Bladder microvascular endothelial cell (primary cell): ENCODE measurements at places on chromosomes 1 and 21. TPM values are rescaled to one million over a fixed set of nuclear protein-coding genes. Genes with fewer than 3 reads are reported as not detected.

The ASTN1 gene
- not detected in 2 replicates for total RNA-seq

The CHI3L1 gene
- total RNA-seq, result not detected in 2 replicates

The KDF1 gene
- total RNA-seq, result not detected in 2 replicates

The S100A7A gene
- not detected in 2 replicates for total RNA-seq

The FCGR1A gene
- total RNA-seq, result not detected in 2 replicates

The MPZ gene
- 0.76 and 0.81 TPM in 2 replicates for total RNA-seq

The OSCP1 gene
- total RNA-seq, result 3.3 and 3.7 TPM in 2 replicates

The IL19 gene
- not detected in 2 replicates for total RNA-seq

The FAM131C gene
- under 0.01 TPM in 1 of 2 replicates, not detected in the other for total RNA-seq

The LORICRIN gene
- total RNA-seq, result not detected in 2 replicates

The SMPDL3B gene
- 0.32 and 1.3 TPM in 2 replicates for total RNA-seq

The CFHR3 gene
- total RNA-seq, result not detected in 2 replicates

The RCC1 gene
- total RNA-seq, result 48.4 and 63.1 TPM in 2 replicates

The PRR9 gene
- total RNA-seq, result not detected in 2 replicates

The NAV1 gene
- 12.0 and 18.1 TPM in 2 replicates for total RNA-seq

The CSF3R gene
- not detected in 2 replicates for total RNA-seq

The ANKRD45 gene
- total RNA-seq, result 0.13 TPM in 1 of 2 replicates, not detected in the other

The AMY1B gene
- not detected in 2 replicates for total RNA-seq

The HHIPL2 gene
- not detected in 2 replicates for total RNA-seq

The PLEKHN1 gene
- 0.16 and 0.31 TPM in 2 replicates for total RNA-seq

The OPRD1 gene
- under 0.01 TPM in 1 of 2 replicates, not detected in the other for total RNA-seq

The FALEC gene
- not detected in 2 replicates for total RNA-seq

The JAM2 gene
- total RNA-seq, result 3.9 and 6.7 TPM in 2 replicates

The RIMKLA gene
- under 0.01 and 0.06 TPM in 2 replicates for total RNA-seq

The FAM89A gene
- total RNA-seq, result 18.3 and 25.9 TPM in 2 replicates

The PROK1 gene
- not detected in 2 replicates for total RNA-seq

The CD48 gene
- not detected in 2 replicates for total RNA-seq

The CD164L2 gene
- total RNA-seq, result not detected in 2 replicates

The CLCA4 gene
- total RNA-seq, result not detected in 2 replicates

The NEK2 gene
- 15.9 and 19.4 TPM in 2 replicates for total RNA-seq

The TSPEAR gene
- 0.19 TPM in 1 of 2 replicates, not detected in the other for total RNA-seq

The CD34 gene
- total RNA-seq, result 72.0 and 142 TPM in 2 replicates

The CRYBG2 gene
- total RNA-seq, result 0.31 TPM in 1 of 2 replicates, not detected in the other

The RLF gene
- total RNA-seq, result 11.2 and 25.4 TPM in 2 replicates

The AK5 gene
- total RNA-seq, result 1.8 and 61.4 TPM in 2 replicates

The PLA2G2D gene
- total RNA-seq, result not detected in 2 replicates

The C1orf87 gene
- not detected in 2 replicates for total RNA-seq

The FCRL4 gene
- total RNA-seq, result not detected in 2 replicates

The CD1E gene
- not detected in 2 replicates for total RNA-seq

The FAM163A gene
- 0.25 TPM in 1 of 2 replicates, not detected in the other for total RNA-seq

The BNIPL gene
- under 0.01 and 0.57 TPM in 2 replicates for total RNA-seq

The SH2D2A gene
- not detected in 2 replicates for total RNA-seq

The CACNA1S gene
- not detected in 2 replicates for total RNA-seq

The FAM151A gene
- not detected in 2 replicates for total RNA-seq

The TRIM67 gene
- not detected in 2 replicates for total RNA-seq
